ENCODE measurements at places on chromosomes 16 and 17.

DNA sequence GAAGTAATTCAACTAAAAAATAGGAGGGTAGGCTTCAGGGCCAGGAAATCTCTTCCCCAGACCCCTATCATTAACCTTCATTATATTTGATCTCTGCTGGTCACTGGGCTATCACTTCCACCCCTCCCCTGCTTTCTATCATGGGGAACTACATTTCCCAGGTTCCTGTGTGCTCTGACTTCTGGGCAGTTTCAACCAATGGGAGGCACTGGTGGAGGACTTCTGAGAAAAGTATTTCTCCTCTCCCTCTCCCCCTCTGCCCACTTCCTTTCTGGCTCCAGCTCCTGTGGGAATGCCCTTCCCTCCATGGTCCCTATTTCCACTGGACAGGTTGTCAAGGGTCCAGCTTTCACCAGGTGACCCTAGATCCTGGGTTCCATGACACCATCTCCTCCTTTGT is 364.4 kb downstream of the C16orf95 start:
- DNase-seq = no peak

DNA sequence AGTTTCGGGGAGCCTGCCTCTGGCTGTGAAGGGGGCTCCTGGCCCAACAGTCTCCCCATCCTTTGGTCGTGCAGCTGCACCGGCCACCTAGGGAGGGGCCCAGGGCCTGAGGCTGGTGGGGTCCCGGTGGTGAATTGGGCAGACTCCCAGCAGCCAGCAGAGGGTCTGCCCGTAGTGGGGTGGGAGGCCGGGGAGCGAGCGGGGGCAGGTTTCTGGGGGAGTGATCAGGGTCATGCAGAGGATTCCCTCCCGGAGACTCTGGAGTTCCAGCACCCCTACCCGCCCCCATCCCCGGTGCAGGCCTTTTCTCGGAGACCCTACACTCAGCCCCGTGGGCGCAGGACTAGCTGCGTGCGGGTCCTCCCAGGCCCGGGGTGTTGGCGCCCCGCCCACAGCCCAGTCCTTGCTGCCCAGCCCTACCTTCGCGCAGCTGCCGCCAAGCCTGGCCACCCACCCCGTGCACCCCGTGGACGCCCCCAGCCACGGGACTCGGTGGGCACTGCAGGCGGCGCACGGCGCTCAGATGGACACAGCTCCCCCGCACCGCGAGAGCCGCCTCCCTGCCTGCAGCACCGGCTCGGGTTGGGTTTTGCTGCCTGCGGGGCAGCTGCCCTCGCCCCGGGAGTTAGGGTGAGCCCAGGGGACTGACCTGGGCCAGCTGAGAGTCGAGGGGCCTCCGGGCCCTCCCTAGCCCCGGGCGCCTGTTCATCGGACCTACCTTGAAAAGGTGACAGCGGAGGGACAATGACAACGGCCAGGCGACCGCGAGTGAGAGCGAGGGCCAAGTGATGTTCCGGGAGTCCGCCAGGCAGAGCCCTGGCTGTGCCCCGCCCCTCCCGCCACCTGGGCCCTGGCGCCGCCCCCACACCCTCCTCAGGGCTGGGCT is at the start of gene GNG13:
GNG13 (minus strand) TSS at position 787 of the 886 bp plus-strand sequence. CDS start 1,657 bp downstream, outside the sequence.
- DNase-seq = no peak

DNA sequence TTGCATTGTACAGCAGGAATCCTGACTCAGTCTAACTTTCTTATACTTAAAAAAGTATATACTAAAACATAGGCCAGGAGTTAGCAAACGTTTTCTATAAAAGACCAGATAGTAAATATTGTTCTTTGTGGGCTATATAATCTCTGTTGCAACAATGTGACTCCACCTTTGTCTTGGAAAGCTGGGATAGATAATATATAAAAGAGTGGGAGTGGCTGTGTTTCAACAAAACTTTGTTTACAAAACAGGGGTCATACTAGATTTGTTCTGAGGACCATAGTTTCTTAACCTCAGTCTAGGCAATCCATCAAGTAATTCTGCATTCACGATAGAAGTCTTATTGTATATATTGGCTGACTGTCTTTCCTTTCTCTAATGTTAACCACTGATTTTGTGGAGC is 9.0 kb upstream of the TBC1D3B start:
- no peak for DNase-seq

DNA sequence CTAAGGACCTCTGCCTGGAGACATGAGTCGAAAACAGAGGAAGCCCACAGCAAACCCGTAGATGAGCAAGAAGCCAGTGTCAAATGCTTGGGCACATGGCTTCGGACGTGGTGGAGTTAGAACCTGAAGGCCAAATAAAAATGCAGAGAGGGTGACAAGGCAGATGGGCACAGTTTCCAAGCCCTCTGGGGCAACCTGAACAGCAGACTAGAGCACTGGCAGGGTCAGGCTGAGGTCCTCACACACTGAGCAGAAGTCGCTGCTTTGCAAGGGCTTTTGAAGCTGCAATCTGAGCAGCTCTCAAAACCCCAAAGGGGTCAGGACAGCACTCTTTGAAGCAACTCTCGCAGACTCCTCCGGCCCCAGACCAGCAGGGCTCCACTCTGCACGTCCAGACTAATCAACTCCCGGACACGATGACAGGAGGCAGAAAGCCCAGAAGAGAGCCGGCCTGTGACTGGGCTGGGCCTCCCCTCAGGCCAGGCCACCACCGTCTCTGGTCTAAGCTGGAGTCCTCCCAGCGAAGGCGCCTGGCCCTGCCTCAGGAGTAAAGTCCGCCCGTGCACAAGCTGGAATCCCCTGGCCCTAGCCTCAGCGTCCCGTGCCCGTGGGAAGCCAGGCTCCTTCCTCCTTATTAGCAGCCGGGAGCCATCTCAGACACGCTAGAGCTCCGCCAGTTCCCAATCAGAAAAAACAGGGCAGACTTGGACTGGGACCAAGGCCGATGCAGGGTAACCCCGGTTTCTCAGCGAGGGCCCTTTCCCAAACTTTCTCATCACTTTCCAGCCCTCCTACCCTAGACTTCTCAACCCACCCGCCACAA is 924 bp downstream of the SMARCD2 start:
- DNase-seq = peak; percentile 42

GRCh38 chr17:45948498-45948880 is 50.6 kb upstream of the STH start:
- DNase-seq = no peak

DNA sequence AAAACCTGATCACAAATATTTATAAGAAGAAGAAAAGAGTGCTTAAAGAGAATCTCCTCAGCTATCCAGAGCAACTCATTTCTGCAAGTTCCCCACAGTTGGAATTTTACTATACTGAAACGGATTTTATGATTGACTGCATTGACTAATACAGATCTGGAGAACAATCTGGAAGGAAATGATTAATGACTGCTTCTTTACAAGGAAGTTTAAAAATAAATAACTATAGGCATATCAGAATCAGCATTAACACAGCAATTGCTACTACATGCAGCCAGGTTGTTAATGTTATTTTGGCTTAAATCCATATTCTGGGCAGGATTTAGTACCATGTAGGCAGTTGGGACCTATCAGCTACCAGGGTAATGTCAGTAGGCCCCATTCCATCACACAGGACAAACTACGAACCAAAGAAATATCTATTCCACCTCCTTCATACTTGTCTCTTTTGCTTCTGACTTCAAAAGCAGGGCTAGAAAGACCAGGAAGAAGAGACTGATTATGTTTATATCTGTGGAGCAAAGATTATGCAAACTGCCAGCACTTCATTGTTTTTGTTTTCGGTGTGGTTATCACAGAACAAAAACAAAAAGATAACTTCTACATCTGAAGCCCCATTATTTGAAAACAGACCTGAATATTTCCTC is 3.9 kb downstream of the SKAP1 start:
- no peak for DNase-seq

- DNase-seq = peak; percentile 75
Measured at GRCh38 chr16:75764154-75764768, 38.0 kb upstream of the CPHXL start.

Data from GM03348 (cell line).